ENCODE measurements at places on chromosomes 11 and 22.

- no peak for DNase-seq
These were observed 20.1 kb downstream of the DGCR6L start for GRCh38 chr22:20299746-20300136.

DNA sequence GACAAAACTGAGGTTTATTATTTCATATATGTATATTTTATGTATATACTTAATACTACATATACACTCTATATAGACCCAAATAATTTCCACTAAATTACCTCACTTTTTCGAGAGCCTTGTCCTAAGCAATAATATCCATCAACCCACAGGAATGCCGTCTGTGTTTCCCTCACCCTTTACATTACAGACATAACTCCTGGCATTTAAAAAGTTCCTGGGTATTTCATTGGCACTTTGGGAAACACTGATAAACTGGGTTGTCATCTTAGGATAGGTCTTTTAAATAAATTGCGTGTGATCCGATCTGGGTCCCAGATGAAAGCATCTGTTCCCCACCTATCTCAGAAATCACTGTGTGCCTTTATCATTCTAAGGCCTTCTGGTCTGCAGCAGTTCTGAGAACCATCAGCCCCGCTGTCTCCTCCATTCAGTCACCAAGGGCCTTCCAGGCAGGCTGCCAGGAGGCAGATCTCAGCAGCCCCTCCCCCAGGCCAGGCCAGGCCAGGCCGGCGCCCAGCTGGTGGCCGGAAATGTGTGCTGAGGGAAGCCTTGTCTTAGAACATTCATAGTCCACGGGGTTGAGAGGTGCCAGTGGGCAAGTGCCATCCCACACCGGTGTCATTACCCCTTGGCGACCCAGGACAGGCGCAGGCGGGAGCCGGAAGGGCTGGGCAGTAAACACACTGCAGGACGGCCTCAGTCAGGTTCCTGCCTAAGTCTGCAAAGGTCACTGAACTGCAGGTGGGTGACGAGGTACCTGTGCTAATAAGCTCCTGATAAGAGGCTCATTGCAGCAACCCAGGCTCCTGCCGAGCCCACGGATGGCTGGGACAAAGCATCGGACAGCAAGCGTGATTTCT, 3.3 kb downstream of the FGF19 start:
- DNase-seq, result peak; percentile 85

DNA sequence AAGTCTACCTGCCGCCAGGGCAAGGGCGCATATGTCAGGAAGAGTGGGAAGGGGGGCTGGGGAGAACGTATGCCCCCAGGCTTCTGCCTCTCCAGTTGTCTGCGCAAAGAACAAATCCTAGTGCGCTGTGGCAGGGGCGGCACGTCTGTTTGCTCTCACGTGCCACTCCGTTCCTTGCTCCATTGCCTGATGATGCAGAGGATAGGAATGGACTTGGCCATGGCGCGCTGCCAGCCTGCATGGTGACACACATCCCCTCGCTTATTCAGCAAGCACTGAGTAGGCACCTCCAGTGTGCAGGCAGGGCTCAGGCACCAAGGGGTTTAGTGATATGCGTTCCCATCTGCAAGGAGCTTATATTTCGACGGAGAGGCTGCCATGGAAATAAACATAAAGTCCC, 45.4 kb upstream of the SLC22A12 start:
- DNase-seq, result no peak

- DNase-seq, result peak; percentile 12
These were observed 4.6 kb downstream of the C11orf96 start for GRCh38 chr11:43947003-43947500.

DNA sequence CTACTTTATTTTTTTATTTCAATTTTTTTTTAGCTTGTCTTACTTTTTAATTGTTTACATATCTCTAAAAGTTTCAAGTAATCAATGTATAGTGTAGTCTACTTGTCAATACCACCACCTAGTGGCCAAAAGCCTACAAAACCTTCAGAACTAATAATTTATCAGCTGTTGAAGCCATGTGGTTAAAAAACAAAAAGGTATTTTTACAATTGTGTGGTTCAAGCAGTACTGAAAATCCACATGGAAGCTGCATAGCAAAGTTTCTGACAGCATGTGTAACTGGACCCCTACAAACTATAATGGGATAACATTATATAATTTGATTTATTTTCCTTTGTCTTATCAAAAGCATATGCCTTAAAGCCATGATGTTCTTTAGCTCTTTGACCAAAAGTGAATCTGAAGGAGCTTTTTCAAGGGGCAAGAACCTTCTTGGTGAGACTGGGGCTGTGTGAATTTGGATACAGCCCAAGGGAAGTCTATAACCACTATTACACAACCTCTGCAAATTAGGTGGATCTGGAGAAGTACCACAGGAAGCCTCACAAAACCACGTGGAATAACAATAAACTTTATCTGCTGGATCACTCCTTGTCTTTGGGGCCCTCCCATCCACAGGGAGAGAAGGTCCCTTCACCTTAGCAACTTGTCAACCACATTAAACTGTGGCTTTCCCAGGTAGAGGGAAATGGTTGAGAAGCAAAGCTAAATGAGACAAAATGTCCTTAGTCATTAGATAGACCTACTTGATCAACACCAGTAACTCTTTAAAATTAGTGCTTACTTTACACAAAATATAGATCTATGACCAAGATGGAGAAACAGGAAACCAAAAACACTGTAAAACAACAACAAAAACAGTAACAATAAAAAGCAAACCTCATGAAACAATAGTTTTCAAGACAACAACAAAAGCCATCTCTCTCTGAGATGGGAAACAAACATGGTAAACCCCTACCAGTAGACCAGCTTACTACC, 9.9 kb downstream of the NARS2 start:
- DNase-seq, result peak; percentile 63

DNA sequence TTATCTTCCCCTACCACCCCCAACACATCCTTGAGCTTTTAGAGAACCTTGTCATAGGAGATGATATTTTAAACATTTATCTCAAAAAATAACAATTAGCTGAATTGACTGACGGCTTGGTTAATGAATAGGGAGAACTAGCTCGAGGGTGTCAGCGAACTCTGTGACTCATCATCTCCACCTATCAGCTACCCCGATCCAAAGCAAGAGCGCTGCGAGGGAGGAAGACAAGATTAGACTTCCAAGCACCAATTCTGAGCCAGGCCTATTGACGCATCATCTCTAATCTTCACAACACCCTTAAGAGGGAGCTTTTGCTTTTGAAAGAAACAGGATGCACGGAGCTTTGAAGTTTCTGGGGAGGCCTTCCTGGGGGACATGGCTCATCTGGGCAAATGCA, 51.0 kb upstream of the GALNT18 start:
- no peak for DNase-seq

GRCh38 chr11:123480882-123481281, 50.8 kb downstream of the GRAMD1B start:
- no peak for DNase-seq

DNA sequence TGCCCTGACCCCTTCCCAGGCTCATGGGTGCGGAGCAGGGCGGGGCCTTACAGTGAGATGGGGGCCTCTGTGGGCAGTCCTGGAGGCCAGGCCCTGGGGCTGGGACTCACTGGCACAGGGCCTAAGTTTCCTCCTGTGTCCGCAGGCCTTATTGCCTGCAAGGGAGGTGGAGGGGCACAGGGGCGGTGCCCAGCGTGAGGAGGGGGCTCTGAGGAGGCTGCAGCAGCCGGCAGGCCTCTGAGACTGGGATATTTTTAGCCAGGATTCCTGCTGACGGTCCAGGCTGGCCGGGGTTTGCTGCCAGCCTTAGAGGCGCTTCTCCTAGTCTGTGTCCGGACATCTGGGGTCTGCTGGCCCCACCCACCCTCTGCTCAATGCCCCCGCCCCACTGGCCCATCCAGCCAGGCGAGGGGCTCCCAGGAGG, 5.7 kb upstream of the RTN4R start:
- no peak for DNase-seq

DNA sequence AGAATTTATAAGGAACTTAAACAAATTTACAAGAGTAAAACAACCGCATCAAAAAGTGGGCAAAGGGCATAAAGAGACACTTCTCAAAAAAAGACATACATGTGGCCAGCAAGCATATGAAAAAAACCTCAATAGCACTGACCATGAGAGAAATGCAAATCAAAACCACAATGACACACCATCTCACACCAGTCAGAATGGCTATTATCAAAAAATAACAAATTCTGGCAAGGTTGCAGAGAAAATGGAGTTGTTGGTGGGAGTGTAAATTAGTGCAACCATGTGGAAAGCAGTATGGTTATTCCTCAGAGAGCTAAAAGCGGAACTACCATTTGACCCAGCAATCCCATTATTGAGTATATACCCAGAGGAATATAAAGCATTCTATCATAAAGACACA, 866.8 kb upstream of the TENM4 start:
- no peak for DNase-seq

- no peak for DNase-seq
These were observed 2.7 kb upstream of the PLAAT3 start for GRCh38 chr11:63616953-63617352.

DNA sequence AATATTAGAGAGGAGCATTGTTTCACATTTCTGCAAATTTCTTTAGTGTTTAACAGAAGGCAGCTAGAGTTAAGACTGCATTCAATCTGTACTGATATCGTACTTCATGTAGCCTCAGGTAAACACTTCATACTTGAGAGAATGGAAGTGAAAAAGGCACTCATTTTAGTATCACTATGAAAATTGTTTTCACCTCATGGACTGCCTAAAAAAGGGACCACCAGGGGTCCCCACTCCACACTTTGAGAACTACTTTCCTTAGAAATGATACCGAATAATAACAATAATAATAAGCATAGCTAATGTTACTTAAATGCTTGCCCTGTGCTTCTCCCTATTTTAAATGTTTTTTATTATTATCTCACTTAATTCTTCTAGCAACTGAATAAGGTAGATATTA, 95.1 kb downstream of the BLID start:
- DNase-seq, result peak; percentile 44

GRCh38 chr11:7655253-7656217, 17.8 kb downstream of the CYB5R2 start:
- DNase-seq, result no peak

GRCh38 chr11:118705791-118706545, 26.5 kb upstream of the TREH start:
- DNase-seq, result no peak

DNA sequence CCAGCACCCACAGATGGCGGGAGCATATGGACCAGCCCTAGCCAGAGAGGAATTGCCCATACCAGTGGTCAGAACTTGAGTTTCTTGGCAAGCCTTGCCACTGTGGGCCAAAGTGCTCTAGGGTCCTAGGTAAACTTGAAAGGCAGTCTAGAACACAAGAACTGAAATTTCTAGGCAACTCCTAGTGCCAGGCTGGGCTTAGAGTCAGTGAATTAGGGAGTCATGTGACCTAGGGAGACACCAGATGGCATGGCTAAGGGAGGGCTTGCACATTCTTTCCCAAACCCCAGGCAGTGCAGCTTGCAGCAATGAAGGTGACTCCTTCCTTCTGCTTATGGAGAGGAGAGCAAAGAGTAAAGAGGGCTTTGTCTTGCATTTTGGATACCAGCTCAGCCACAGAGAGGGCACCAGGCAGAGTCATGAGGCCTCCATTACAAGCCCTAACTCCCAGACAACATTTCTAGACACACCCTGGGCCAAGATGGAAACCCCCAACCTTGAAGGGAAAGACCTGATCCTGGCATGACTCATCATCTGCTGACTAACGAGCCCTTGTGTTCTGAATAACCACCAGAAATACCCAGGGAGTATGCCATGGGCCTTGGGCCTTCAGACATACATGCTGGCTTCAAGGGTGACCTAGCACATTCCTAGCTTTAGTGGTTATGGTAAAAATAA, 19.2 kb upstream of the OR56A3 start:
- DNase-seq, result no peak

- no peak for DNase-seq
These were observed 6.8 kb downstream of the HPS4 start for GRCh38 chr22:26476705-26477340.

GRCh38 chr11:17267576-17267975, 9.0 kb upstream of the NUCB2 start:
- DNase-seq, result no peak

- no peak for DNase-seq
These were observed 170.4 kb upstream of the CCDC90B start for GRCh38 chr11:83456566-83456965.

DNA sequence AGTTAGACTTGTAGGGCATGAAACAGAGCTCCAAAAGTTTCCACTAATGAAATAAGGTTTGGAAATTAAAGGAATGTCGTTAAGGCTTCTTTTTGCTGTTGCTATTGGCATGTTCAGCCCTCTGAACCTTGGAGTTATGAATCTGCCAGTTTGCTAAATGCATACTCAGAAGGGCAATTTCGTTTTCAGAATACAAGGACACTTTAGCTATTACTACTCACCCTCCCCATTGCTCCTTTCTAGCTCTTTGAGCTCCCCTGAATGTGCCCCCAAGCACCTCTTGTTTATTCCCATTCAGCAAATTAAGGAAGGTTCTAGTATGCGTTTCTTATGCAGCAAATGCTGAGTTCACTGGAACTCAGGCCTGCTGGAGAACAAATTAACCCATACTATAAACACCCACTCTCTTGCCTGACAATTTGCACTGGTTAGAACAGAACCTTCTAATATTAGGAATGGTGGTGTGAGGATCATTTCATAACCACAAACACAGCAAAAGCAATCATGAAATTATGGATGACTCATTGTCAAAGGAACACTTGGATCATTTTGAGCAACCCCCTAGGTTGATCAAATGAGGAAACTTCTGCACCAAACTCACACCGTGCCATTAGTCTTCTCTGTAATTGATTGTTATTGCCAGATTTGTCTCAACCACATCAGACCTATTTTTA, 26.2 kb upstream of the LIN7C start:
- DNase-seq, result no peak

- DNase-seq, result peak; percentile 90
These were observed 27.9 kb upstream of the SLC36A4 start for GRCh38 chr11:93225662-93226061.

DNA sequence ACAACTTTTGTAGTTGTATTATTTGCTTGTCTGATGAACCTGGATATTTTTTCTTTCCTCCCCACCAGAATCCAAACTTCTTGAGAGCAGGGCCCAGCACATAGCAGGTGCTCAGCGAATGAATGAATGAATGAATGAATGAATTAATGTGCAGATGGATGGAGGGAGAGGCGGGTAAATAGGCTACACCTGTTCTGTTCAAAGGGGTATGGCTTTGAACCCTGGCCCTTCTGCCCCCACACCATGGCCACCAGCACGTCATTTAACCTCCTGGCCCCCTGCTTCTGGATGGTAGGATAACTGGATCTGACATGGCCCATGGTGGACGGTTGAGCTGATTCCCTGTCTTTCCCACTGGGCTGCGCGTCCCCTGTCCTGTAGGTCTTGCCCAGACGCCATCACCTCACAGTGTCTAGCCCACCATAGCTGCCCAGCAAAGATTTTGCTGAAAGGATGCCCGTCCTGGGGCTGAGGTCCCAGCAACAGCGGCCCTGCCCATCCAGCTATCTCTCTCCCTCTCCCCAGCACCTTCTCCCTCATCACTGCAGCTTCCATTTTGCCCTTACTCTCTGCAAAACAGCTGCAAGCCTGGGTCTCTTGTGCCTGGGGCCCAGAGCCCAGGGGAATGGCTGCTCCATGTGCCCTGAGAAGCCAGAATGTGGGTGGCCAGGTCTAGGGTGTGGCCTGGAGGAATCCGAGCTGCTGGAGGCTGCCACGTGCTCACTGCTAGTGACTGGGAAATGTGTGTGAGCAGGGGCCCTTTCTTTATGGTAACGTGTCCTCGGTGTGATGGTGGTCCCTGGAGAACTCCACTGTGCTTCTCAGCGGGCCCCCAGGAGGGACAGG, 49.3 kb upstream of the LINC01488 start:
- no peak for DNase-seq

Data from NCI-H1092 treated with DMSO at 0.1 percent for 48 hours (cell line).